Daoy (cell line): ENCODE measurements at places on chromosomes 5 and 9. TPM values are rescaled to one million over a fixed set of nuclear protein-coding genes. Genes with fewer than 3 reads are reported as not detected.
A peak's percentile ranks its signal among the peaks of the same experiment; 100 is the strongest.

Gene SLC34A3
- total RNA-seq, result not detected in 2 replicates

DNA sequence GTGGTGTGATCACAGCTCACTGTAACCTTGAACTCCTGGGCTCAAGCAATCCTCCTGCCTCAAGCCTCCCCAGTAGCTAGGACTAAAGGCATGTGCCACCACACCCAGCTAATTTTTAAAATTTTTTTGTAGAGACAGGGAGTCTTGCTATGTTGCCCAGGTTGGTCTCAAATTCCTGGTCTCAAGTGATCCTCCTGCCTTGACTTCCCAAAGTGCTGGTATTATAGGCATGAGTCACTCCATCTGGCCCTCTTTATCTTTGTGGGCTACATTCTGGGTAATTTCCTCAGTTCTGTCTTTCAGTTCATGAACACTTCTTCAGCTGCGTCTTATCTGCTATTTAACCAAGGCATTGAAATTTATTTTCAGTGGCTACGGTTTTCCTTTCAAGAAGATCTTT, 196.6 kb upstream of the IER5L start:
- DNase-seq, result no peak

DNA sequence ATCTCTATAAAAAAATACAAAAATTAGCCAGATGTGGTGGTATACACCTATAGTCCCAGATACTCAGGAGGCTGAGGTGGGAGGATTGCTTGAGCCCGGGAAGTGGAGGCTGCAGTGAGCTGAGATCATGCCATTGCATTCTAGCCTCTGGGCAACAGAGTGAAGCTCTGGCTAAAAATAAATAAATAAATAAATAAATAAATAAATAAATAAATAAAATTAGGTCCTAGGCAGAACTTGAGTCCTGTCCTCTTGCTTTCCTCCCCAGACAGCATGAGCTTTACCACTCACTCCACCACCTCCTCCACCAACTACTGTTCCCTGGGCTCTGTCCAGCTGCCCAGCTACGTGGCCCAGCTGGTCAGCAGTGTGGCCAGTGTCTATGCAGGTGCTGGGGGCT, 31.6 kb upstream of the SPZ1 start:
- no peak for DNase-seq

DNA sequence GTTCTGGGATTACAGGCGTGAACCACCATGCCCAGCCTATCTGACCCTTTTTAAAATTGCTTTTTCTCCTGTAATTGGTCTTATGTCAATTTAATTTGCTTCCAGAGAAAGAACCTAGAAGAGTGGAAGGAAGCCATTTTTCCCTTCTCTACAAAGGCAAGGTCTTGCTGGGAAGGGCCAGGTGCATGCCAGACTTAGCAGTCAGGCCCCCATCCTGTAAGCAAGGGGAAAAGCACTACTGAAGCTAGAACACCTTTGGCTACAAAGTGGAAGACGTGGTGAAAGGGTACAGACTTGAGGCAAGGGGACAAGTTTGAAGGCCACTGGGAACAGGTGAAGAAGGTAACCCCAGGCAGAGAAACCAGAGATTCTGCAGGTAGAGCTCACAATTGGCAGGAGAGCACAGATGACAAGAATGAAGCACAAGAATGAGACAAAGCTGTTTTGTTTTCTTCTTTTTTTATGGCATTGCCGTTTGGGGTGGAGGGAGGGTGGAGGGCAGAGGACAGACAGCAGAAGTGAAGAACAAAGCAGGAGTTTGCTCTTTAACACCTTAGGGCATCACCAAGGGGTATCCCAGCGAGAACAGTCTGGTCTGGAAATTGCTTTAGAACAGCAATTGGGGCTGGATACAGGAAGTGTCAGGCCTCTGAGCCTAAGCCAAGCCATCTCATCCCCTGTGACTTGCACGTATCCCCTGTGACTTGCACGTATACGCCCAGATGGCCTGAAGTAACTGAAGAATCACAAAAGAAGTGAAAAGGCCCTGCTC, 72.9 kb downstream of the SERINC5 start:
- DNase-seq, result no peak

- DNase-seq, result no peak
Measured at GRCh38 chr9:72599874-72600534, 78.6 kb downstream of the TMC1 start.

DNA sequence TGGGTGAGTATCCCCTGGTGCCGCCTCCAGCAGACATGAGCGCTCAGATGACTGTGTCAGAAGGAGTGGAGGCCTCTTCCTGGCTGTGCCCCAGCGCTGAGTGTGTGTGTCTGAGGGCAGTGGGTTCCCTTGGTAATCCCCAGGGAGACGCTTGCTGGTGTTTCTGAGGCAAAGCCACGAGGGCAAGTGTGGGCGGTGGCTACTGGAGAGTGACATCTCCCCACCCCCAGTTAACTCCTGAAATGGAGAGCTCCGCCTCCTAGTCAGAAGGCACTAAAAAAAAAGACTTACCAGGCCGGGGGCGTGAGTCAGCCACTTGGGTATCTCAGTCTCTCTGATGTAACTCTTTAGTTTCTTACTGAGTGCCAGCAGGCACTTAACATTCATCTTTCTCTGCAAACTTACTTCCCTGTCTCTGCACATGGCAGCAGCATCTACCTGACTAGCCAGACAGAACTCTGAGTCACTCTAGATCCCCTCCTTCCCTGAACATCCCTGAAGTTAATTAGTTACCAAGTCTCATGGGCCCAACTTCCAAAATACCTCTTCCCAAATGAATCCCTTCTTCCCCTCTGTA, 19.3 kb downstream of the ORM2 start:
- peak; percentile 99 for DNase-seq

DNA sequence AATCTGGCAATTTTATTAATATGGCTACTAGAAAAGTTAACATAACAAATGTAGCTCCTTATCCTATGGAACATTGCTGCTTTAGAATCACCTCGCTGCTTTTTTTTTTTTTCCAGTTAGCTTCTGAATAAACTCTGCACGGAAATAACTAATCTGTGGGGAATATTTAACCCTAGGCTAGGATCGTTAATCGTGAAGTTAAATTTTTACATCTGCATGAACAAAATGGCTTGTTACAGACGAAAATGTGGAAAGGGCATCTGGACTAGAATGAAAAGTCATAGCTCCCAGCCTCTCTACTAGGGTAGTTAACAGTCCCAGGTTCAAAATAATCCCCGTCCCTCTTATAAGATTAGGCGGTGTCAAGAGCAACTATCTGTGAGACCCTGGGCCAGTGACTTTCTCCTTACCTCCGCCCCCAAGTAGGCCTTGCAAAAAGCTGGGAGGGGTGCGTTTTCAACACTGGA, 470 bp upstream of the SLC22A5 start:
- no peak for DNase-seq
